ENCODE measurements at places on chromosomes 4 and X.
A peak's percentile ranks its signal among the peaks of the same experiment; 100 is the strongest.

DNA sequence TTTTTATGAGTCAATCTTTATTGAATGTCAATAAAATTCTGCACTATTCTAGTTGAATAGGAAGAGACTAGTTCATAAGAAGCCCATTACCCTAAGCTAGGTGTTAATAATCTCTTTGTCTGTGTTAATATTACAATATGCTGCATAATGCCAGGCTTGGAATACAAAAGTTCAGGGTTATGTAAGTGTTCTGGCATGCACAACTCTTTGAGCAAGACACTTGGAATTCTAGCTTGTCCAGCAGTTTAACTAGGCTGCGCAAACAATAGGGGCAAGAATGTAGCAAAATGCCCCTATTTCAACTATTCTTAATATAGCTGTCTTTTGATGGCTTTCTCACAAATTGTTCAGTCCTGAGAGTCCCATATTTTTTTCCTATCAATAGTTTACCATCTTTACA, 31.3 kb upstream of the ETNPPL start:
- no peak for DNase-seq

- DNase-seq = no peak
Observed at GRCh38 chr4:142600952-142601351, 245.1 kb downstream of the INPP4B start.

DNA sequence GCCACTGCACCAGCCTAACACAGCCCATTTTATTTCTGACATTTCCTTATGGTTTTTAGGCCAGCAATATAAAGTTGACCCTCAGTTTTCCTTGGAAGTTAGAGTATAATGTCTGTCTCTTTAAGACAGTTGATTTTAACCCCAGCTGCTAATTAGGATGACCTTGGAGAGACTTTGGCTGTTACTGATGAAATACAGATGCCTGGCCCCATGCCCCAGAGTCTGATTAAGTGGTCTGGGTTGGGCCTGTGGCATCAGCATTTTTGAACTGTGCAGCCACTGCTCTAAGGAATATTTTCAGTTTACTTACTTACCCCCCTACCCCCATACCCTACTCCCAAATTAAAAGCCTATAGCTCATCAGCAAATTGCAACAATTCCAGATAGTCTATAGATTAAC, 85.8 kb downstream of the DCLK2 start:
- no peak for DNase-seq

GRCh38 chr4:84032372-84032771, 466.7 kb downstream of the NKX6-1 start:
- no peak for DNase-seq

DNA sequence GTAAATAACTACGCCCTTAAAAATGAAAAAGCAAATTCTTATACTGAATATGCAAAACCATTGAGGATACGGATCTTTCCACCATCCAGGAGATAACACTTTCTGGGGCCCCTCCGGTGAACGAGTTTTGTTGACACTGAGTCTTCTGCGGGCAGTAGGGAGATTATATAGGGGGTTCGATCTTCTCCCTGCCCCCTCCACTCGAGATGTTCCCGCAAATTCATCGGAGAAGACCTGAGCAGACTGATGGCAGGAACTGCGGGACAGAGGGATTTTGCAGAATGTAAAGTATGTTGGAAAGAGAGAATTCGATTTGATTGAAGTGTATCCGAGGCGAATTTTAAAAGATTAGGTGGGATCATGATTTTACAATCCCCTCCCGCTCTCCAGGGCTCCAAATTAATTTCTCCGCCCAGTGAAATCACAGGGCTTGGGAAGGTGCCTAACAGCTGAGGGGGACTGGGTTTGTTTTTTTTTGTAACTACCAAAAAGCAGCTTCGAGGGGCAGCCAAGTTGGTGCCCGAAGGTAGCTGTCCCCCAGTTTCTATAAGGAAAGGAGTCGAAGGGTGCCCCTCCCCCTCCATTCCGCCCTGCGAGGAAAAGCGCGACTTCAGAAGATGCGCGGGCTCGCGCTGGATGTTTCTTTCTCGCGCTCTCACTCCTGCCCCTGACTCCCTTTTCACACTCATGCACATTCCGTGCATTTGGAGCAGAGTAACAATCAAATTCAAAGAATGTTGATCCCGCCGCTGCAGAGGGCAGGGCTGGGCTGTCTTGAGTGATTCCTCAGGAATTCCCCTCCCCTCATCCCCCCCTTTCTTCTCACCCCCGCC, 1.2 kb downstream of the TMEM255A start:
- DNase-seq = no peak

GRCh38 chr4:15414551-15415091, 13.2 kb upstream of the C1QTNF7 start:
- no peak for DNase-seq

- DNase-seq = no peak
Observed at GRCh38 chr4:76856243-76857073, 41.5 kb downstream of the SOWAHB start.

GRCh38 chr4:155961575-155961974, 7.9 kb upstream of the CTSO start:
- DNase-seq = no peak

DNA sequence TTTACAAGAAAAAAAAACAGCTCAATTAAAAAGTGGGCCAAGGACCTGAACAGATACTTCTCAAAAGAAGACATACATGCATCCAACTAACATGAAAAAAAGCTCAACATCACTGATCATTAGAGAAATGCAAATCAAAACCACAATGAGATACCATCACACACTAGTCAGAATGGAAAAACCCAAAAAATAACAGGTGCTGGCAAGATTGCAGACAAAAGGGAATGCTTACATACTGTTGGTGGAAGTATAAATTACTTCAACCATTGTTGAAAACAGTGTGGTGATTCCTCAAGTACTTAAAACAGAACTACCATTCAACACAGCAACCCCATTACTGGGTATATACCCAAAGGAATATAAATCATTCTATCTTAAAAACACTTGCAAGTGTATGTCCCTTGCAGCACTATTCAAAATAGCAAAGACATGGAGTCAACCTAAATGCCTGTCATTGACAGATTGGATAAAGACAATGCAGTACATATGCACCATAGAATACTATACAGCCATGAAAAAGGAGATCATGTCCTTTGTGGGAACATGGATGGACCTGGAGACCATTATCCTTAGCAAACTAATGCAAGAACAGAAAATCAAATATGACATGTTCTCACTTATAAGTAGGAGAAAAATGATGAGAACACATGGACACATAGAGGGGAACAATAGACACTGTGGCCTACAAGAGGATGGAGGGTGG, 97.6 kb downstream of the RAB28 start:
- DNase-seq = no peak

- no peak for DNase-seq
Observed at GRCh38 chr4:8830611-8831200, 40.9 kb downstream of the HMX1 start.

- peak; percentile 47 for DNase-seq
Observed at GRCh38 chrX:15749642-15750610, 11.9 kb downstream of the CA5B start.

- no peak for DNase-seq
Observed at GRCh38 chr4:153912301-153912700, 123.4 kb upstream of the SFRP2 start.

DNA sequence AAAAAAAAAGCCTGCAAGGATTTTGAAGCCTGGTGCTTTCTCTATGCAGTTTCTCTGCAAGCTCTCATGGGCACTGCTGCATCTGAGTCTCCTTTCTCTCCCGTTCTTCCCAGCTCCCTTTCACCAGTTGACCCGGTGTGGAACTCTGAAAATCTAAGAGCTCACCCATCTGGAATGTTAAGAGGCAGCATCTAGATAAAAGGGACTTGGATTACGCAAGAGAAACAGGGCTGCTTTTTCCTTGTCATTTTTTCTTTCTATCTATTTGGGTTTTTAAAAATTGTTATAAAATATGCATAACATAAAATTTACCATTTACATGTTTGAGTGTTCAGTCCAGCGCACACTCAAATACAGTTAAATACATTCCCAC, 95.2 kb upstream of the RPS6KA3 start:
- no peak for DNase-seq

- no peak for DNase-seq
Observed at GRCh38 chr4:120000591-120001296, 65.9 kb downstream of the MAD2L1 start.

- DNase-seq = no peak
Observed at GRCh38 chr4:10160281-10160856, 43.8 kb upstream of the WDR1 start.

GRCh38 chr4:157992948-157993839, 179.6 kb downstream of the GASK1B start:
- no peak for DNase-seq

DNA sequence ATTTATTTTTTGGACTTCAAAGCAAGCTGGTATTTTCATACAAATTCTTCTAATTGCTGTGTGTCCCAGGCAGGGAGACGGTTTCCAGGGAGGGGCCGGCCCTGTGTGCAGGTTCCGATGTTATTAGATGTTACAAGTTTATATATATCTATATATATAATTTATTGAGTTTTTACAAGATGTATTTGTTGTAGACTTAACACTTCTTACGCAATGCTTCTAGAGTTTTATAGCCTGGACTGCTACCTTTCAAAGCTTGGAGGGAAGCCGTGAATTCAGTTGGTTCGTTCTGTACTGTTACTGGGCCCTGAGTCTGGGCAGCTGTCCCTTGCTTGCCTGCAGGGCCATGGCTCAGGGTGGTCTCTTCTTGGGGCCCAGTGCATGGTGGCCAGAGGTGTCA, 15.3 kb downstream of the FGFR3 start:
- no peak for DNase-seq

GRCh38 chr4:147916351-147916750, 184.5 kb downstream of the ARHGAP10 start:
- no peak for DNase-seq

GRCh38 chrX:104921584-104922205, 298.8 kb downstream of the TEX13A start:
- DNase-seq = no peak

DNA sequence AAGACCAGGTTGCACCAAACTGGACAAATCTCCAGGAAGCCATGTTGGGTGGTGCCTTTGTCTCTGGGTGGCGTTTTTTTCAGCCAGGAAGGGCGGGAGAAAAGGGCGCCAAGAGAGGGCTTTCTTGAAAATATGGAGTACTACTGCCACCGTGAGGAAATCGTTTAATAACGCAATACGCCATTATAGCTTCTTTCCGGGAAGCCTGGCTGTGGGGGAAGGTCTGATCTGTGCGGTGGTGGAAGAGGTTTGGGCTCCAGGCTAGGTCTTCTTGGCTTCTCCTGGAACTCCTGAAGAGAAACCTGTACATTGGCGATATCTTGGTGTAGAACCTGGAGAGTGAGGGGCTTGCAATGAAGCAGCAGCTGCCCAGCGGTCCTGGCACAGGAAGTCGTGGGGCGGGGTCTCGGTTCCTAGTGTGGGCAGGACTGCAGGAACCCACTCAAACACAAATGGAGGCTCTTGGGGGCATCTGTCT, 202.7 kb downstream of the OR13H1 start:
- DNase-seq = no peak

DNA sequence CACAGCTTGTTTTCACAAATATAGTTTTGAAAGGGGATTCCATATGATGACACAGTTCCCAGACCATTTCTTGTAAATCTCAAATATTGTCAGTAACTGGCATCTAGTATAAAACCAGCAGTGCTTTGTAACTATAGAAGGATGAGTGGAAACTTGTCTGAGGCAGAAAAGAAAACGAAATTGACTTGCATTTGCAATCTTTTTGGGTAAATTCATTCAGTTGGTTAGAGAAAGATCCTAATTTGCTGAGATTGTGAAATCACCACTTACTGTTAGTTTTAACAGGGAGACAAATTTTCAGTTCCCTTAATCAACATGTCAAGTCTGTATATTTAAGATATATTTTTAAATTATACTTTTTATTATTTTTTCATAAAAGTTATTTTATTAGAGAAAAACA, 71.5 kb upstream of the VEGFC start:
- DNase-seq = no peak

DNA sequence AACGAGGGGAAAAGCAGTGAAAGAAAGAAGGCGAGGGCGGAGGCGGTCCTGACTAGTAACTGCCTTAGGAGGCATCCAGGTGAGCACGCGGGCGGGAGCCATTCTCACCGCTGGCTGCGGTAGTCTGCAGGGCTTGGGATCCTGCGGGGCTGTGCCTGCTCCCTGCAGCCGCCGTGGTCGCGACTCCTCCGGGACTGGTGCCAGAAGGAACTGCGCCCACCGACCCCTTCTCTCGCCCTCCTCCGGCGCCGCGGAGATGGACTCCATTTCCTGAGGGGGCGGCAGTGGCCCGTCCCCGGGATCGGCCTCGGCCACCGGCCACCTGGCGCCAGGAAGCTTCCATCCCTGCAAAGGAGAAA, 543 bp downstream of the NFXL1 start:
- DNase-seq = peak; percentile 15

DNA sequence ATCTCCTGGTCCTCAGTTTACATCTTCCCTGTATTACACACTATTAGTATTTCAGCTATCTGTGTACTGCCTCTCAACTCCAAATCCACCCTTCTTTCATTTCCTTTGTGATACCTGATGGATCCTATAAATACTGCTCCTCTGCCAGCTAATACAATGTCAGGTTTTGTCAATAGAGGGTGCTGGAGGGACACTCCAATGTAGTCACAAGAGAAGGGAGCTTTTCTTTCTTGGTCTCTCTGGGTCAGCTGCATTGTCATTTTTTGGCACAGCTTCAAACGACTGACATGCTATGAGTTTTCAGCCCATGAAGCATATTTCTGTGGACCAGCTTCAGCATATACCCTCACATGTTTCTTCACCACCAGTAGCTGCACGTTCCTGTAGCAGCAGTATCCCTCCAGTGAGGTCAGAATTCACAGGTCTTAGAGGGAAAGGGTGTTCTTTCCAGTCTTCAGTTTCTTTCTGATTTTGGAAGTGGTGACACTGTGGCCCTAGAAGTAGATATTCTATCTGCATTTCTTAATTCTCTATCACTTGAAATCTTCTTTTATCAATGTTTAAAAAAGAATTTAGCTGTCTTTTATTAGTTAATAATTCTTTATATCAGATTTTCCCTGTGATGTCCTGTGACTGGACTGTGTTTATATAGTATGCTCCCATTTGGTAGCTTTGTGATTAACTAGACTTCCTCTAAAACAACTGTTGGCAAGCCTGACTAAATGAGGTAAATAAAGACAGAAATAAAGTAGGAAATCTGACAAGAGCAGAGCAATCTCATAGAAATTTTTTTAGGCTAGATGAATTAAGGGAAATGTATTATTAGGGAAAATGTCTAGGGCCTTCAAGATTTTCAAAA, 60.6 kb downstream of the GABRA2 start:
- DNase-seq = no peak

DNA sequence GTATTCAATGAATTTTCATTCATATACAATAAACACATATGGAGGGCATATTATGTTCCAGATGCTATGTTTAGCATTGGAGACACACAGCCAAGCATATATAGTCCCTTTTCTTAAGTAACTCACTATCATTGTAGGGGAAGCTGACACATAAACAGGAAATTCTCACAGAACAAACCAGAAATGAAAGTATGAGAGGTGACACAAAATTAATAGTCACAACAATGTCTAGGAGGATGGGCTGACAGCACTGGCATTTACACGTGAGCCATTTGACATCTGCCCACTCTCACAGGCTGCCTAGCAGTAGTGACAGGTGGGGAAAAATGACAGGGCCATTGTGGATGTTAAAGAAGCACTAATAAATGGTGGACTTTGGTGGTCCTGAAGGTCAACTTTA, 2.6 kb upstream of the CNOT6L start:
- peak; percentile 81 for DNase-seq

- DNase-seq = no peak
Observed at GRCh38 chr4:66959207-66959606, 586.1 kb downstream of the CENPC start.

GRCh38 chr4:55549888-55550287, 3.2 kb upstream of the CLOCK start:
- peak; percentile 42 for DNase-seq
